ENCODE measurements at places on chromosomes 7 and 10.

- DNase-seq: peak; percentile 93
Observed at GRCh38 chr10:63798599-63799498, 277.6 kb downstream of the REEP3 start.

DNA sequence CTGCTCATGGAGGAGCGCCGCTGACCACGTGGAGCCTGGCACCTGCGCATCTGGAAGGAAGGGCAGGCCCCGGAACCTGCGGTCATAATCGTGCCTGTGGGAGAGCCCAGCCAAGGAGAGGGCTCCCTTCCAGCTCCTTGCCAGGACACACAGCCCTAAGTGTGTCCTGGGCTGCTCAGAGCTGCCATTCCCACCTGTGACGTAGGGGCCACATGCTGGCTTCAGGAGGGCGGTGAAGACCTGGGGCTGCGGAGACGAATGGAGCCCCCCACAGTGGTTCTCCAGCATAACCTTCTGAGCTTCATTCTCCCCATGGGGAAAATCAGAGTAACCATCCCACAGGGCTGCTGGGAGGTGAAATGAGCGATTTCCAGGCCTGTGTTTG, 127.6 kb upstream of the CHST15 start:
- DNase-seq: no peak

- DNase-seq: no peak
Observed at GRCh38 chr10:99590799-99591198, 29.4 kb downstream of the SLC25A28 start.

- DNase-seq: no peak
Observed at GRCh38 chr10:115606086-115606485, 512.9 kb downstream of the ATRNL1 start.

DNA sequence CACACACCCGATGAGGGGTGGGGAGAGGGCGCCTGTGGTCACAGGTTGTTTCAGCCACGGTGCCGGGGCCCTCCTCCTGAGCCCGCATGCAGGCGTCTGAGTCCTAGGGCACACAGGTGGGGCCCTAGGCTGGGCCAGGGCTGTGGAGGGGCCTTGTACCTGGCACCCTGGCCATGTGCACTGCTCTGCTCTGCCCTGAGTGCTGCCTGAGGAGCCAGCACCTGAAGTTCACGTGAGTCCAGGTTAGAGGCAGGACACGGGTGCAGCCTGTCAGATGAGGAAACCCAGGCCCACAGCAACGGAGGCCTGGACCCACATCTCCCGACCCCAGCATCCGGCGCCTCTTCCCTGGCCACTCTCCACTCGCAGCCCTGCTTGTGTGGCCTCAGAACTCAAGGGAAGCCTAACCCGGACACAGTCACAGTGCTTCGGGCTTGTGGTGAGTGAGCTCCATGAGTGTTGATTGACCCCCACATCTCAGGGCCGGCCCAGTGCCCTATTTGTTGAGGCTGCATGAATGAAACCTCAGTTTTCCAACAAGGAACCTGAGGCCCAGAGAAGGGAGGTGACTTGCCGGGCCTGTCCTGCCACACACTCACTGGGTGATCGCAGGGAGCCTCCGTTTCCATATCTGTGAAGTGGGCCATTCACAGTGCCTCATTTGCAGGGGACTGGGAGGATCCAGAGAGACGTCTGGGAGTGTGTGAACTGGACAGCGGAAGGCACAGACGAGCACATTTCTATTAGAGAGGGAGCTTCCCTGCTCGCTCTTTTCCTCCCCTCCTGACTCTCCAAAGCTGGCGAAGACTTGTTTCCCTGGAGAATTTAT, 39.6 kb downstream of the PPIF start:
- DNase-seq: no peak

DNA sequence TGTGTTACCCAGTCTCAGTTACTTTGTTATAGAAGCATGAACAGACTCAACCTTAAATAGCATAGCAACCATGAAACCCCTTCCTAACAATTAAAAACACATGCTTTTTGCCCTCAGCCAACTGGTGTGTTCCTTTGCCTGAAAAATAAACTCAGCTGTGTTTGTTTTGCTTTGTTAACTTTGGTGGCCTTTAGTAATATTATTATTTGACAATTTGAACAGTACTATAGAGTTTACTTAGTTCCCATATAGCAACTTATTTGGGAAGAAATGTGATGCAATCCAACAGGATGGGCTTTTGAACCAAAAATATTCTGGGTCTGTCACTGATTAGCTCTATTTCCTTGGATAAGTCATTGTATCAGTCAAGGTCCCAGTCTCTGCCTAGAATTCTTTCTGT, 22.5 kb upstream of the MKLN1 start:
- no peak for DNase-seq

DNA sequence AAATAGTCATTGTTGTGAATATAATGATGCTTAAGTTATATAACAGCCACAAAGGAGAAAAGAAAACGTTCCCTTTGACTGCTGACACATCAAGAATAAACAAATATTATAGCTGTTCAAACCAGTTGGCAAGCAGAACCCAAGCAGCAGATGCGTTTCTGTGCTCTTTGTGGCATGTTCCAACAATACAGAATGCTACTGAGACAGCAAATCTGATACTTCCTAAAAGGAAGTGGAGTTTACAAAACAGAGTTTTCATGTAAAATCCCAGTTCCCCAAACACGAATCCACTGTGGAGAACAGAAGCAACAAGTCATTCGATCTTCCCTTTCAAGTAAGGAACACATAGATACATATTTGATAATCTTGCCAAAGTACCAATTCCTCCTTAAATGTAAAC, 170.9 kb upstream of the ASAH2 start:
- no peak for DNase-seq

GRCh38 chr10:113616244-113617074, 47.4 kb downstream of the NRAP start:
- no peak for DNase-seq

DNA sequence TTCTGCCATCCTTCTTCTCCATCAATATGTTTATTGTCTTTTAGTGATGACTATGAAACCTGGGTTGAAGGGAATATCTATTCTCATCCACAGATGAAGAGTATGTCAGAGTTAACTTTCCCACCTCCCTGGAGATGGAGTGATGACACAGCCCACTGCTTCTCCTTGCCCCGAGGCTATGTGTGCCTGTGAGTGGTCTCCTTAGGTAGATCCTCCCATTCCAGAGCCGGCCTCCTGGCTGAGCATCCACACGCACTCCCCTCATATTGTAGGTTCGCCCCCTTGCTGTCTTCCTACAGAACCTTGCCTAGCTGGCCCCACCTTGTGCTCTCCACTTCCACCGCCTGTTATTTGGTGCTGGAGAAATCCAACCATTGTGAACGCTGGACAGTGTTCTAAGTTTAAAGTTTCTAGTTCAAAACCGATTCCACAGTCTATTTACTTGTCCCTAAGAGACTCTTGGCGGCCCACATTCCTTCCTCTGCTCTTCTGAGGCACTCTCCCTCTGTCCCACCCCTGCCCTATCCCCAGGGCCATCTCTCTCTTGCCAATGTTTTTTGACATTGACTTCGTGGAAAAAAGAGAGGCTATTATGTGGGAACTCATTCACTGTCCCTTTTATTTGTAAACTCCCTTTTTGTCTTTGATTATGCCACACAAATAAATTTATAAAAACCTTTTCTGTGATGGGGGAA, 168.0 kb downstream of the ZNF438 start:
- no peak for DNase-seq

DNA sequence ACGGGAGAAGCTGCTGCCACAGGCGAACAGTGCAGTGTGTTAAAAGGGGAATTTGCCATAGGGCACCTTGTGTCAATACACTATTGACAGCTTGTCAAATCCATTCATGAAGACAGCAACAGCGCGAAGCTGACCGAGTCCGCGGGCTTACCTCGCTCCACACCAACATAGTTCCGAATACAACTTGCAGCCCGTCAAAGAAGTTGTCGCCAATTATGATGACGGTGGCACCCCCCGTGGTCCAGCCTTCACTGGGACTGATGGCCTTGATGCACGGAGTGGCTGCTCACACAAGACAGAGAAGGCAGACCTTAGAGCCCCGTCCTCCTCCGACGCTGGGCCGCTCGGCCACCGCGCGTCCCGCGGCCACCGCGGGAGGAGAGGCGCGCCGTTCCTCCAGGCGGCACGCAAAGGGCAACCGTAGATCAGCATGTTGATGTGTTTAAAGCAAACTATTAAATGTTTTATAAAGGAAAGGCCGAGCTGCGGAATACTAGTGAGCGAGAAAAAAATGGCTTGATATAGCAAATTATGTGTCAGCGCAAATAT, 96.4 kb downstream of the EBF3 start:
- DNase-seq: no peak

DNA sequence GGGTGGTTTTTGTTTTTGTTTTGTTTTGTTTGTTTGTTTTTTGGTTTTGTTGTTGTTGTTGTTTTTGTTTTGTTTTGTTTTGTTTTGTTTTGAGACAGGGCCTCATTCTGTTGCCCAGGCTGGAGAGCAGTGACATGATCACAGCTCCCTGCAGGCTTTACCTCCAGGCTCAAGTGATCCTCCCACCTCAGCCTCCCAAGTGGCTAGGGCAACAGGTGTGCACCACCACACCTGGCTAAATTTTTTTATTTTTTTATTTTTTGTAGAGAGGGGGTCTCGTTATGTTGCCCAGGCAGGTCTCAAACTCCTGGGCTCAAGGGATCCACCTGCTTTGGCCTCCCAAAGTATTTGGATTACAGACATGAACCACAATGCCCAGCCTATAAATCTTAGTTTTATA, 115.9 kb upstream of the NFE2L3 start:
- no peak for DNase-seq

DNA sequence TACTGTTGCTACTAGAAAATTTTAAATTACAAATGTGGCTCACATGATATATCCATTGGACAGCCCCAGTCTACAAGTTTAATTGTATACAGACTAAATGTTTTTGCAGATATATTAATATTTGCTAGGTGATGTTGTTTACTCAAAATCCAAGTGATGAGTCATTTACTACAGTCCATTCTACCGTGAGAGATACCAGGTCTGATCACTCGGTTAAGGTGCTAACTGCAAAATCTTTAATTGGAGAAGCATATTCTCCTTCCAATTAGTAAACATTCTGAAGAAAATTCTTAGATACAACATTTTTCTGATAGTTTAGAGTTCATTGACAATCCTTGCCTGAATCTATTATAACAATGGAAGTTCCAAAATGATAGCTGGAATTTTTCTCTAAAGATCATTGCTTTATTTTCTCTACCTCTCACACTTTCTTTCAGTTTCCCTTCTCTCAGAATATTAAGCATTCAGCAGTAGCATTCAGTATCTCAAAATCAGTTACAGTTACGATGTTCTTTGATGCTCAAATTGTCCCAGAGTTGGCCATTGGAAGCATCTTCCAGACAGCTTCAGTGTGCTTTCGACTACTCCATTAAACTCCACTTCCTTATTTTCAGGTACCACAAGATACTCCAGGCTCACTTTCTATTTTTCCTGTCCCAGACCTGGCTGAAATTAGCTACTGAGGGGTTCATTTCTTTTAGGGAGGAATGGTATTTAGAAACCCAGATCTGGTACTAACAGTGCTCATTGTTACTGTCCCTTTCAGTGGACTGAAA, 2.3 kb downstream of the ABCB1 start:
- no peak for DNase-seq

GRCh38 chr10:59098831-59099452, 77.5 kb upstream of the PHYHIPL start:
- DNase-seq: peak; percentile 59

- peak; percentile 80 for DNase-seq
Observed at GRCh38 chr10:50917486-50917885, 32.1 kb upstream of the A1CF start.

- no peak for DNase-seq
Observed at GRCh38 chr10:79184657-79185056, 115.9 kb downstream of the ZMIZ1 start.

DNA sequence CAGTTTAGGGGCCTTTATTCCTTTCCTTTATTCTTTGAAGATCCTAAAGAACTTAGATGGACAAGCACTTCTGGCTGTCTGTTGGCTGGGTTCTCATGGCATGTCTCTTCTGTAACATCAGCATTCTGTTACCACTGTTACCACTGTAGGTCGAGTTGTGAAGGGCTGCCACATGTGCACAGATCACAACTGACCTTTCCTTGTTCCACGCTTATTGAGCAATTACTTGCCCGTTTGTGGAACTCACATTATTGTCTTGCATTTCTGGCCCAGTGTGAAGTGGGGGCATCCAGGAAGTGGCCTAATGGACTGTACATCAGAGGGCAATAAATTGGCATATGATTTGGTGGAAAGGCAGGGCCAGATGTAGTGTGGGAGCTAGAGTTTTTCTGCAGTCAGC, 23.7 kb downstream of the GBF1 start:
- DNase-seq: no peak

GRCh38 chr7:92121681-92122080, 12.6 kb downstream of the CYP51A1 start:
- no peak for DNase-seq

DNA sequence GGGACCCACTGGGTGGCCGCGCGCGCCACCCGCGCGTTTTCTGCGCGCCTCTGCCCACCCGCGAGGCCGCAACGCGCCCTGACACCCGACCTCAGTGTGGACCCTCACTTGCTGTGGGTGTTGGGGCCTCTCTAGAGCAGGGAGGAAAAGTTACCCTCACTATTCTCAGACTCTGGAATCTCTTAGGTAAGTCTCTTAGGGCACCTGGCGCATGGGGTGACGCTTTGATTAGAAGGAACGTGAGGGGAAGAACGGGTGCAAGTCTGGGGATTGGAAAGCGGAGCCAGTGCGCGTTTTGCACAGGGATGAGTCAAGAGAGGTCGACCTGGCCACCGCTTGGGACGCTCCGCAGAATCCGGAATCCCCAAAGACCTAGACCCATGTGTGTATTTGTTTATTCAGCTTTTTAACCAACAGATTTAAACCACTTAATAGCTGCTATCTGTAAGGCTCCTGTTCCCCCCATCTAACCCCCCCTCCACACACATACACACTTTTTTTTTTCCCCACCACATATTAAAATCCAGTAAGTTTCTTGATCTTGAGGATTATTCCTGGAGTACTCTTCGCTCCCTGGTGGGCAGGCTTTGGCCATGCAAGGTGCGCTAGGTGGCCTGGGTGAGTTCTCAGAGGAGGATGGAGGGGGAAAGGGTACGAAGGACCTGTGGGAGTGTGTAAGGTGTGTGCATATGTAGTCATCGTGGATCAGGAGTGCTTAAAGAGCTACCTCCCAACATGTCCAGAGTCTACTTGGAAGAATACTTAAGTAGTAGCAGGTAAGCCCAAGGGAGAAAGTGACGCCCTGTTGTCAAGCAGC, 169.1 kb upstream of the PPP1R3A start:
- no peak for DNase-seq

DNA sequence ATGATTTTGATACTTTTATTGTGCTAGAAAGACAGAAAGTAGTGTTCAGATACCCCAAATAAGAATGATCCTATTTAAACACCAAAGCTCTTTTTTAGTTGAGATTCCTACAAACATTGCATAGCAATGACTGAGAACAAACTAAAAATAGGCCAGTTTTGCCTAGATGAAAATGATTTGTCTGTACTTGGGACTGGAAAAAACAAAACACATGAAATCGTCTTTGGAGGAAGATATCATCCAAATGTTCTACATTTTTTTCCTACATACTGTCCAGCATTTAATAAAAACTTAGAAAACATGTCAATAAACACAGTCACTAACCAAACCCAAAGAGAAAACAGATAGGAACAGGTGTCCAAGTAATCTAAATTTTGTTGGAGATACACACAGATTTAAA, 111.6 kb upstream of the MEOX2 start:
- DNase-seq: no peak

- DNase-seq: no peak
Observed at GRCh38 chr7:157271315-157271990, 65.4 kb upstream of the DNAJB6 start.

GRCh38 chr10:93821051-93821772, 63.5 kb downstream of the LGI1 start:
- DNase-seq: peak; percentile 71

All from fibroblast of the aortic adventitia (primary cell).